A549 (cell line): ENCODE measurements at places on chromosomes 1 and 21. TPM values are rescaled to one million over a fixed set of nuclear protein-coding genes. Genes with fewer than 3 reads are reported as not detected.

- no peak for DNase-seq
These were observed 79.8 kb upstream of the IFFO2 start for GRCh38 chr1:19036041-19036812.

DNA sequence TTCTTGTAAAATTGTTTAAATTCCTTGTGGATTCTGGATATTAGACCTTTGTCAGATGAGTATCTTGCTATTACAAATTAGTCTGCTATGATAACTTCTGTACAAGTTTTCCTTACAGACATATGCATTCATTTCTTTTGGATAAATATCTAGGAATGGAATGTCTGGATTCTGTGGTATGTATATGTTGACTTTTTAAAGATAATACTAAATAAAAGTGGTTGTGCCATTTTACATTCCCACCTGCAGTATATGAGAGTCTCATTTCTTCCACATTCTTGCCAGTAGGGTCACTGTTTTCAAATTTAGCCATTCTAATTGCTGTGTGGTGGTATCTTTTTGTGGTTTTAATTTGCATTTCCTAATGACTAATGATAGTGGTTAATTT, 53.9 kb downstream of the SYDE2 start:
- DNase-seq: no peak

KRTAP20-4 gene
- polyA plus RNA-seq: not detected in 3 replicates

GRCh38 chr1:72885841-72886240, 603.5 kb upstream of the NEGR1 start:
- DNase-seq: no peak

GRCh38 chr1:195594322-195594721, 1013.9 kb downstream of the KCNT2 start:
- DNase-seq: no peak

MTARC1 gene
- polyA plus RNA-seq: 10.1 to 10.9 TPM (median 10.5 TPM) in 3 replicates

NEGR1 gene
- not detected in 3 replicates for polyA plus RNA-seq

- DNase-seq: no peak
These were observed 45.6 kb downstream of the SUCO start for GRCh38 chr1:172578586-172578985.

TMCO4 gene
- 3.9 to 5.3 TPM (median 4.6 TPM) in 3 replicates for polyA plus RNA-seq

- DNase-seq: no peak
These were observed 165.7 kb upstream of the SGIP1 start for GRCh38 chr1:66368261-66368660.

MX2 gene
- polyA plus RNA-seq: 0.05 TPM in 1 of 3 replicates, not detected in the others

- DNase-seq: no peak
These were observed 5.5 kb upstream of the PTP4A2 start for GRCh38 chr1:31943546-31944184.

- DNase-seq: no peak
These were observed 184.6 kb downstream of the SDCCAG8 start for GRCh38 chr1:243440406-243440805.

GRCh38 chr1:176111835-176112234, 95.3 kb downstream of the COP1 start:
- DNase-seq: no peak

ATP6V1G3 gene
- not detected in 3 replicates for polyA plus RNA-seq

TAS1R1 gene
- 0.04 TPM in 1 of 3 replicates, not detected in the others for polyA plus RNA-seq

DNAJC11 gene
- polyA plus RNA-seq: 48.5 to 56.0 TPM (median 50.0 TPM) in 3 replicates

LEFTY1 gene
- polyA plus RNA-seq: 0.10 to 0.32 TPM (median 0.24 TPM) in 3 replicates

GRCh38 chr1:241611736-241612135, 28.4 kb downstream of the CHML start:
- no peak for DNase-seq

- DNase-seq: no peak
These were observed 43.5 kb downstream of the TGFB2 start for GRCh38 chr1:218388591-218388990.

S100A16 gene
- polyA plus RNA-seq: 259 to 298 TPM (median 290 TPM) in 3 replicates

LAMTOR2 gene
- polyA plus RNA-seq: 151 to 171 TPM (median 166 TPM) in 3 replicates

- no peak for DNase-seq
These were observed 275.1 kb upstream of the GJB5 start for GRCh38 chr1:34479731-34480130.

FAM151A gene
- polyA plus RNA-seq: not detected in 3 replicates

RPE65 gene
- not detected in 3 replicates for polyA plus RNA-seq

CELSR2 gene
- 5.6 to 5.9 TPM (median 5.6 TPM) in 3 replicates for polyA plus RNA-seq

GRCh38 chr1:42130061-42130660, 23.0 kb upstream of the GUCA2B start:
- no peak for DNase-seq

DNA sequence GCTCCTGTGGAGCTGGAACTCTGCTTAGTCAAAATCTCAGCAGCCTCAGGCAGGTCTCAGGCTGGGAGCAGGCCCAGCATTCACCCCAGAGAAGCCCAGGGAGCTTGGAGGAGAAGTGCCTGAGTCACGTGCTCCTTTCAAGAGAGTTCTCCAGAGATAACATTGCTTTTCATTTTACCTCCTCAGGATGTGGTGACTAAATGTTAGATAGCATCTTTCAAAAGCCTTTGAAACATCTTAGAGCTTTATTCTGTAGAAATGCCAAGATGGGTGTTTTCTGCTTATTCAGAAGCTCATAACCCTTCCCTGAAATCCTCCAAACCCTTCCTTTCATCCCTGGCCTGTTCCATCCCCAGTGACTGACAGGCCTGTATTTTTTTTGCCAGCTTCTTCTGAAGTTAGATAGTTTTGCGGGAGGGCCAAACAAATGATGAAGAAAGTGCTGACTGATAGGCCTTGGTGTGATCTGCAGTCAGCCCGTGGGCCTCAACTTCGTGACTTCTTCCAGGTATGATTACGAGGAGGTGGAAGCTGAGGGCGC, 58.0 kb downstream of the PGM1 start:
- no peak for DNase-seq

OR10R2 gene
- not detected in 3 replicates for polyA plus RNA-seq

DNA sequence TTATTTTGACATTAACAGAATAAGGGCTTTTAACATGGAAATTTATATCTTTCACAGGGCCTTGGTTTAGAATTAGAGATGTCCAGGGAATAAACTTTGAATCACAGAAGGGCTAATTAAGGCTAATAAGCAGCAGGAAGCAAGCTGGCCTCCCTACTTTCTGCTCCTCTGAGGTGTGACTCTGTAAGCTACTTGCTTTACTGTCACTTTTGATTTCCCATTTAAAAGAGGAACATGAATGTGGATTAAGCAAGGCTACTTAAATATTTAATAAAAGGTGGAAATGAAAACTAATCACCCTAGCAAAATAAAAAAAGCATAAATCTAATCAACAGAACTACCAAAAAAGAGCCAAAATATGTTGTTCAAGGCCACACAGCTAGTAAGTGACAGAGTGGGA, 28.9 kb upstream of the CD5L start:
- no peak for DNase-seq

FMO3 gene
- polyA plus RNA-seq: not detected in 3 replicates

DNA sequence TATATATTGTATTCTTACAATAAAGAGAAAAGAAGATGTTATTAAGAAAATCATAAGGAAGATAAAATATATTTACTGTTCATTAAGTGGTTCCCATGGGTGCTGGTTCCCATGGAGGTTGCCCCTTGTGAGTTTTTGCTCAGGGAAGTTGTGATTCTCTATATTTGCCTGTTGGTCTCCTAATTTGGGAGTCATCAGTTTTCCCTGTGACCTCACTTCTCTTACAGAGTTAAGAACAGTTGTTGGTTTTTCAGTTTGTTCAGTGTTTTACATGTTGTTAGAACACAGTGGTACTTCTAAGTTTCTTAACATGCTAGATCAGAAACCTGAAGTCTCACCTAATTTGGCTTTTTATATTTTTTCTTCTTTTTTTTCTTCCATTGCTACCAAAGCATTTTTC, 109.2 kb downstream of the OSBPL9 start:
- no peak for DNase-seq

DNA sequence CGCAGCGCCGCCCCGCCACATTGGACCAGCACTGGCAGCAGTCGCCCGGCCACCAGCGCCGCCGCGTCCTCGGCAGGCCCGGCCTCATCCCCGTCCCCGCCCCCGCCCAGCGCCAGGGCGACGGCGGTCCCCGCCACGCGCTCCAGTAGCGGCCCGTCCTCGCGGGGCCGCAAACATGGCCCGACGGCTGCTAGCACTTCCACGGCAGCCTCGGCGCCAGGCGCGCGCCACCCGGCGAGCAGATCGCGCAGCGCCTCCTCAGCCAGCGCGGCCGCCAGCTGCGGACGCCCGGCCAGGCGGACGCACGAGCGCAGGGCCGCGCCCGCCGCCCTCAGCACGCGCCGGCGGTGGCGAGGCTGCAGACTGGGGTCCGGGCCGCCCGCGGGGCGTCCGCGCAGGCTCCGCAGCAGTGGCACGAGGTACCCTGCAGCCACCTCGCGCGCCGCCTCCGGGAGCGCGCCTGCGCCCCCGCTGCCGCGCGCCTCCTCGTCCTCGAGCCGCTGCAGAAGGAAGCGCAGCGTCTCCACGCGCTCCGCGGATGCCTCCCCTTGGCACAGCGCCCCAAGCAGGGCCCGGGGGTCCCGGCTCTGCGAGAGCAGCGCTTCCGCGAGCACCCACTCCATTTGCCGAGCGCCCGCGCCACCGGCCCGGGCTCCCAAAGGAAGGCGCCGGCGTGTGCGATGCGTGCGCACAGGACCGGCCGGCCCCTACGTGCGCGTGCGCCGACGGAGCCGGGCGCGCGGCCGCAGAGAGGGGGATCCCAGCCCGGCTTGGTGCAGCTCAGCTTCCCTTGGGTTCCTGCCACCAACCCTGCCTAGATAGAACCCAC, at the start of gene TARBP1:
TSS of gene TARBP1 (minus strand) at position 699 of the 829 bp plus-strand sequence. CDS start at position 623, 76 bp downstream.
- DNase-seq: peak; percentile 77

DNA sequence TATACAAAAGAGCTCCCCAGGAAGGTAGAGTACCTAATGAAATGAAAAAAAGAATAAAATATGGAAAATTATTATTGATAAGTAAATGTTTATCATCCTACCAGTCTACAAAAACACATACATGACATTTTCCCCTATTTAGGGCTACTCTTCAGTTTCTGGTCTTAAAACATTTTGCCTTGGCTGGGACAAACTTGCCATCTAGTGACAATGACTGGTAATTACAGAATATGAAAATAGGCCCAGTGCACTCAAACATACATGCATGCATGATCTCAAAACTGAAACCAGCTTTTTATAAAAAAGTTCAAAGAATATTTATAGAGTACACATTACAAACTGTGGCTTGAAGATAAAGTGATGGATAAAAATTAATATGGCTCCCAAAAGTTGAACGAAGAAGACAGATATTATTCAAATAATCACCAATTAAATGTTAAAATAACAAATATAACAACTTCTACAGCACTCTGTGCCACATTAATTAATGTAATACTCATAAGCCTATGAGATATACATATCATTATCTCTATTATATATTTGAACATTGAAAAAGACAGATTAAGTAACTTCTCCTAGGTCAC, 10.5 kb upstream of the RNPC3 start:
- DNase-seq: peak; percentile 2

PRAMEF5 gene
- not detected in 3 replicates for polyA plus RNA-seq

LY9 gene
- polyA plus RNA-seq: 0.03 to 0.15 TPM (median 0.05 TPM) in 3 replicates

DNA sequence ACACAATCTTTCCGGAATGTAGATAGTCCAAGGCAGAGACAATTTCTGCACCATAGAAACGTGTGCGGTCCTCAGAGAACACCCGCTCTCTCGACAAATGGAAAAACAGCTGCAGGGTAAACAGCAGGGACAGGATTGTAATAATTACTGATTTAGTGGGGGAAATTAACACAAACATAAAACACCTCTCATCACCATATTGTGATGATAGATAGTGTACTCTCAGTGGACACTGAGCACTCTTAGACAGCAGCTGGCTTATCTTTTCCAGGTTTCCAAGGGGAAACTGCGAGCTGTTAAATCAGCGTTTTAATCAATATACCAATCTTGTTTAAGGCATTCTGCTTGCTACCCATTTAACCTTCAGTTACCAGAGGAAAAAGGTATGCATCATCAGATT, 277.1 kb downstream of the AKT3 start:
- DNase-seq: no peak

DMBX1 gene
- polyA plus RNA-seq: 1.1 to 2.2 TPM (median 1.7 TPM) in 3 replicates

DNA sequence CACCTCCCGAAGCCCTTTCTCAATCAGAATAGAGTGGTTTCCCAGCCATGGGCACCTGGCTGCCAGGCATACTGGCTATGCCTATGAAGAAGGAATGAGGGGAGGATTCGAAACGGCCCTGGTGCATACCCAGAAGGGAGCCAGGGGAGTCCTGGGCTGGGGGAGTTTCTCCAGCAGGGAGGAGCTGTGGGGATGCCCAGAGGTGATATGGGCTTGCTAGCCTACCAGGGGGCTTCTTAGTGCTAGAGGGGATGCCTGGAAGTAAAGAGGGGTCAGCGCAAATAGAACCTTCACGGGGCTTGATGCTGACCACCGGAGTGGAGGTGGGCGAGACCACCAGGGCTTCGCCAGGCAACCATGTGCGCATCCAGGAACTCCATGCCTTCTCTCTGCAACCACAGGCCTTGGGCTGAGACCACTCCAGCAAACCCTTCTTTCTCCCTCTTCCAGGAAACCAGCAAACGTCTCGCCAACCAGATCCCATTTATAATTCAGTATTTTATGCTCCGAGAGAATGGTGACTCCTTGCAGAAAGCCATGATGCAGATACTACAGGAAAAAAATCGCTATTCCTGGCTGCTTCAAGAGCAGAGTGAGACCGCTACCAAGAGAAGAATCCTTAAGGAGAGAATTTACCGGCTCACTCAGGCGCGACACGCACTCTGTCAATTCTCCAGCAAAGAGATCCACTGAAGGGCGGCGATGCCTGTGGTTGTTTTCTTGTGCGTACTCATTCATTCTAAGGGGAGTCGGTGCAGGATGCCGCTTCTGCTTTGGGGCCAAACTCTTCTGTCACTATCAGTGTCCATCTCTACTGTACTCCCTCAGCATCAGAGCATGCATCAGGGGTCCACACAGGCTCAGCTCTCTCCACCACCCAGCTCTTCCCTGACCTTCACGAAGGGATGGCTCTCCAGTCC, 18.2 kb upstream of the MX1 start:
- no peak for DNase-seq

PRKACB gene
- polyA plus RNA-seq: 9.6 to 11.4 TPM (median 10.9 TPM) in 3 replicates

CDCA8 gene
- polyA plus RNA-seq: 31.4 to 37.1 TPM (median 32.1 TPM) in 3 replicates

SYT6 gene
- 0.49 to 1.1 TPM (median 0.60 TPM) in 3 replicates for polyA plus RNA-seq

DNA sequence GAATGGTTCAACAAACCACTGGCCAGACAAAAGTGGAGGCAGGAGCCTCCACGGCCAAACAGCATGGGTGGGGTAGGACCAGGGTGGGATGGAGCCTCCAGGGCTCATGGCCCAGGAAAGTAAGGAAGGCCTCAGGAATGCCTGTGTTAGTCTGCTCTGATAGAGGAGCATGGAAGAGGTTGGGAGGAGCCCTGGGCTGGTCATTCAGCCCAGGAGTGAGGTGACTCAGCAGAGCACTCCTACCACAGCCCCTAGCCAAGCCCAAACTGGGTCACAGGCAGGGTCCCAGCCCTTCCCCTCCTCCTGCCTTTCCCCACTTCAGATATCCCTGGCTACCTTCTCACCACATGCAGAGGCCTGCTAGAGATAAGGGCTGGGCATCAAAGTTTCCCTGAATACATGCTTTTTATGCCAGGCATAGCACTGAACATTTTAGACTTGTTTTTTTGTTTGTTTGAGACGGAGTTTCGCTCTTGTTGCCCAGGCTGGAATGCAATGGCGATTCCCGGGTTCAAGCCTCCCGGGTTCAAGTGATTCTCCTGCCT, 3.1 kb upstream of the SHISA4 start:
- peak; percentile 65 for DNase-seq
